ENCODE measurements at places on chromosomes 1 and 21.

DNA sequence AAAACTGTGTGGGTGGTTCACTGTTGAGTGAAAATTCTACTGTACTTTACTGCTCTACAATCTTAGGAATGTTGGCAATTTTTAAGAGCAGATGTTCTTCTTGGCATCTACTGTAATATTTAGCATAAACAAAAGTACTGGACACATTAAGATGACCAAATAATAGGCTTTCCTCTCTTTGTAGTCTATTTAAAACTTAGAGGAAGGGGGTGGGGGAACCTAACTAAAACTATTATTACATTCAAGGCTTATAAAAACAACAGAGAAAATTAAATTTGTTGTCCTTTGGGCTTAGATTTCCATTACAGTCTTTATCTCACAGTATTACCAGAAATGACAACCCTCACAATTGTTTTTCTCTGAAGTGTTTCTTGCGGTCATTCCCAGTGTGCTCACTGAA lies 181.2 kb downstream of the PLPPR4 start:
- DNase-seq, result no peak

DNA sequence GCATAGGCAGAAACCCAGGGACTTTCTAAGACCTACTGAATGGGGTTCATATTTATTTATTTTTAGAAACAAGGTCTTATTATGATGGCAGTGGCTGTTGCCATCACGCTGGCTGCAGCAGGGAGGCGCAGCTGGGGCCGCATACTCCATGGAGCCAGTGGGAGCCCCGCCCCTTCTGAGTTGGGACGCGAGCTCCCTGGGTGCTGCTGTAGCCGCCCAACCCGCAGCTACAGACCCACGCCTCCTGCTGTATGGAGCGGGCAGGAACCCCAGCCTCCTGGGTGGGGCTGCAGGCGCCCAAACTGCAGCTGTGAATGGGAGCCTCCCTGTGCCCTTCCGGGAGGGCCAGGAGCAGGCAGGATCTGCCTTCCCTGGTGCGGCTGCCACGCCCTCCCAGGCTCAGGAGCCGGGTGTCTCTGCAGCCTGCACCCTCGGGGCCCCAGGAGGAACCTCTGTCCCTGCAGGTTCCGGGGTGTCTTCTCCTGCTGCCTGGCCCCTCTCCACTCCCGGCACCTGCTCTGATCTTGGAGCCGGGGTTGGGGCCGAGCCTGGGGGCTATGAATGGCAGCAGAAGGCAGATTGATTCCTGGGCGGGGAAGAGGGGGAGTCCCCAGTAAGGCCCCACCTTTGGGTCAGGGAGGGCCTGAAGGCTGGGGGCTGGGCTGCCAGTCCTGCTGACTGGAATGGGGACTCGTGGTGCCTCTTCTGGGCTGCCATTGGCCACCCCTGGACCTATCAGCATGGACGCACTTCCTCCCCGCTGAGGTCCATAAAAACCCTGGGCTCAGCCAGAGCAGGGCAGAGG lies 66.5 kb upstream of the LRRN2 start:
- no peak for DNase-seq

- no peak for DNase-seq
Measured at GRCh38 chr1:218412171-218412570, 67.0 kb downstream of the TGFB2 start.

DNA sequence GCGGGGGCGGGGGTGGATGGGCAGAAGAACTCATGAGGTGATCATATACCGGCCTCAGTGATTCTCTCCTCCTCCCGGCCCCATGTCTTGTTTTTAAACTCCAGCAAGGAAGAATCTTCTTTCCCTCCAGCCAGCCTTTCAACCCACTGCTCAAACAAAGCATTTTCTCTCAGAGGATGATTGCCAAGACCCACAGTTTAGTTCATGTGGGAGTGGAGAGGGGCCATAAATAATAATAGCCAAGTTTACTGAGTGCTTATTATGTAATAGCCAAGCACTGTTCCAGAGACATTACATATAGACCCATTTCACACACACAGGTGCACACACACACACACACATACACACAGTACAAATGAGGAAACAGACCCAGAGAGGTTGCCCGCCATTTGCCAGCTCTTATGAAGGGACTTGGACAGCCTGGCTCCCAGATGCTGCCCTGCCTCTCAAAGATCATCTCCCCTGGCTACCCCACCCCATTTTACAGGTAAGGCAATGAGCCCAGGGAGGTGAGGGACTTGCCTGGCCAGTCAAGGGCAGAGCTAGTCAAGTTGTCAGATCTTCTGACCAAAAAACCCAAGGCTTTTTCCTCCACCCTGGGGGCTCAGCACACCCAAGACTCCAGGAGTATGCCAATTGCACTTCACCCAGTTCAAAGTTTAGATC lies 18.0 kb upstream of the BCAR3 start:
- no peak for DNase-seq

DNA sequence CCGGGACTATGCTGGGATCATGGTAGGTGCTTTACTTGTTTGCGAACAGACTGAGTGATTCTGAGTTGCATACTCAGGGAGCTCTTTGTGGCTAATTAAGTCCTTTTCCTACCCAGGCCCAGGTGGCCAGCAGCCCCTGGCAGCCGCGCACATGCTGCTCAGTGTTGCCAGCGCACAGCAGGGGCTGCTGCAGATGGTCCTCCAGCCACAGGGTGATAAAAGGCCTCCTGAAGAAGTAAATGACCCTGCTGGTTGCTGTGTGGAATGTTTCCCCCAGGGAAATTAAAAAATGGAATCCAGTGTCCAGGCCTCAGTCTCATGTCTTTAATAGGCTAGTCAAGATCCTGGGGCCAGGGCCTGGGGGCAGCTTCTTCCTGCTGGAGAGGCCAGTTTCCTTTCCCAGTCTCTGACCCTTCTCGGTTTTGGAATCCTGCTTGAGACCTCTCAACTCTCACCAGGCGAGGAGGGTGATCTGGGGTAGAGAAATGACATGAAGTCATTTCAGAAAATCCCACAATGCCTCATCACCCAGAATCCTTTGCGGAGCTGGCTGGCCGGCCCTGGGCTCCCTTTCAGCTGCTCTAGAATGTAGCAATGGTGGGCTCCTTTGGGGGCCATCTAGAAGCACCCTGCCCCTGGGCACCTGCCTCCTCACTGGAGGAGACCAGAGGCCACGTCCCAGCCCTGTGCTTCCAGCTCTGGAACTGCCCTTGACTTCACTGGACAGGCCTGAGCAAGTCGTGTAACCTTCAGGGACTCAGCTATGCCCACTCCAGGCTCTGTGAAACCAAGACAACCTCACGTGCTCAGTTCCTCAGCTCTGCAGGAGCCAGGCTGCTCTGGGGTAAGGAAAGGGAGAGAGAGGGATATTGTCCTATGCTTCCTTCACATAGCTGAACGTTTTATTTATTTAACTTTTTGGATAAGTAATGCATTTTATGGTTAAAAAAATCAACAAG lies 131.4 kb downstream of the MRPS6 start:
- DNase-seq, result peak; percentile 3

DNA sequence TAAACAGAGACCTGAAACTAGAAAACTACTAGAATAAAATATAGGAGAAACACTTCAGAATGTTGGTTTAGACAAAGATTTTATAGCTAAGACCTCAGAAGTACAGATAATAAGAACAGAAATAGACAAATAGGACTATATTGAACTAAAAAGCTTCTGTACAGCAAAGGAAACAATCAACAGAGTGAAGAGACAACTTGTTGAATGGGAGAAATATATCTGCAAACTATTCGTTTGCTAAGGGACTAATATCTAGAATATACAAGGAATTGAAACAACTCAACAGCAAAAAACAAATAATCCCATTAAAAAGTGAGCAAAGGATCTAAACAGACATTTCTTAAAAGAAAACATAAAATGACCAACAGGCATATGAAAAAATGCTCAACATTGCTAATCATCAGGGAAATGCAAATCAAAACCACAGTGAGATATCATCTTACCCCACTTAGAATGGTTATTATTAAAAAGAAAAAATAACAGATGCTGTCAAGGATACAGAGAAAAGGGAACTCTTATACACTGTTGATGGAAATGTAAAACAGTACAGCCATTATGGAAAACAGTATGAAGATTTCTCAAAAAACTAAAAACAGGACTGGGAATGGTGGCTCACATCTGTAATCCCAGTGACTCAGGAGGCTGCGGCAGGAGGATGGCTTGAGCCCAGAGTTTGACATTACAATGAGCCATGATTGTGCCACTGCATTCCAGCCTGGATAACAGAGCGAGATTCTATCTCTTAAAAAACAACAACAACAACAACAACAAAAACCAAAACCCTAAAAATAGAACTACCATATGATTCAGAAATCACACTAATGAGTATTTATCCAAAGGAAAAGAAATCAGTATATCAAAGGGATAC lies 37.3 kb upstream of the ZSWIM5 start:
- no peak for DNase-seq

GRCh38 chr1:89557956-89558355 lies 33.3 kb downstream of the LRRC8B start:
- DNase-seq, result no peak

GRCh38 chr1:246104927-246105326 lies 402.2 kb downstream of the SMYD3 start:
- no peak for DNase-seq

- DNase-seq, result peak; percentile 38
Measured at GRCh38 chr1:39410915-39411436, 80.5 kb upstream of the BMP8A start.

- no peak for DNase-seq
Measured at GRCh38 chr1:81811757-81812371, 11.1 kb downstream of the ADGRL2 start.

DNA sequence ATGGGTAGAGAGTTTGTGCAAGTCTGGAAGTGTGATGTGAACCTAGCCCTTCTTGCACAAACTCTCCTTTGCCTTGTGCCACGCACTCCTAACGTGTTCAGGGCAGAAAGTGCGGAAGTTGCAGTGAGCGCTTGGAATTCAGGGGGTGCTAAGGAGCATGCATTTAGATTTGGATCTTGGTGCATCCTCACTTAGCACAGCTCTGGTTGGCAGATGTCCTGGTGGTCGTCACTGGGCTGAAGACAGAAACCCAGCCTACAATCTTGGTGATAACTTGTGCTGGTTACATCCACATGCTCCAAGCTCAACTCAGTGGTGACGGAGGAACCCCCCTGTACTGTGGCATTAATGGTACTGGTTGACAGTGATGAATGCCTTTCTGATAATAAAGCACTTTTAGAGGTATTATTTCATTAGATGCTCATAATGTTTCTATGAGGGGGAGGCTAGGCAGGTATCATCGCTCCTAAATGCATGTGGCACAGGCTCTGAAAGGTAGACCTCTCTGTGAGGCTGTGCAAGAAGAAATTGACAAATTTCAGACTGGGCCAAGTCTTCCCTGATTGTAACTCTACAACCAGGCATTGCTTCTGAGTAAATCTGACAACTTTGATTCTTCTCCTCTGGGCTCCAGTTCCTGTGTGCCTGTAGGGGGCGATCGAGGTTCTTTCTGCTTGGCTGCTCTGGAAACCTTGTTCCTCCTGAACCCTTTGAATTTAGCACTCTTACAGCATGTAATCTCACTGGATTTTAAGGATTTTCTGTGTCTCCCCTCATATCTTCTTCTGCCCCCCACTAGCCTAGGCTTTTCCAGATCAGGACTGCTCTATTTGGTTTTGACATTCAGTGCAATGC lies 40.6 kb downstream of the MAPKAPK2 start:
- DNase-seq, result peak; percentile 65

GRCh38 chr1:186681801-186682200 lies 1.6 kb upstream of the PTGS2 start:
- DNase-seq, result peak; percentile 62

DNA sequence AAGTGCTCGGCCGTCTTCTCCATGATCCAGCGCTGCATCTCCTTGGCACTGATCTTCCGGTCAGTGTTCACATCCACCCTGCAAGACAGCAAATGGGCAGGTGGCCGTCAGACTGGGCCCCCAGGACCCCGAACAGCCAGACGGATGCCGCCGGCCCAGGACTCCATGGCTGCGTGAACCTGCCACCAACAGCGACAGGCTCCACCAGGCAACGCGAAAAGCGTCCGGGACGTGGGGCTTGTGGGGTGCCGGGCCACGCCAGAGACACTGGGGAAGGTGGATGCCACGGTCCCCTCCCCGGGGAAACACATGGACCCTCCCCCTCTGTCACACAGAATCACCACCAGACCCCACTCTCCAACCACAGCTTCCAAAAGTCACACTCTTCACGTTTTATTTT lies 7.9 kb downstream of the SDF4 start:
- DNase-seq, result no peak

DNA sequence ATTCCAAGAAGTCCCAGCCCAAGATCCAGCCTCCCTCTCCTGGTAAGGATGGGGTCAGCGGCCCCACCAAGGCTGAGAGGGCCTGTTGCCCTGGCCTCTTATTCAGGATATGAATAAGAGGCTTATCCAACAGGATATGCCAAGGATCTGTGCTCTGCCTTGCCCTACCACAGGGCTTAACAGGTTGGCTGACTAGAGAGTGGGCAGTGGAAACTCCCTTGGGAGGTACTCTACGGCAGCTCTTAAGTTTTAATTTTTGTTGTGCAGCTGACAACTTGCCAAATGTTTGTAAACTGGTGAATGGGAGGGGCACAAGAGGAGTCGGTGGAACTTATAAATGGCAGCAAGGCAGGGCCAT lies 16.5 kb upstream of the PIGV start:
- no peak for DNase-seq

DNA sequence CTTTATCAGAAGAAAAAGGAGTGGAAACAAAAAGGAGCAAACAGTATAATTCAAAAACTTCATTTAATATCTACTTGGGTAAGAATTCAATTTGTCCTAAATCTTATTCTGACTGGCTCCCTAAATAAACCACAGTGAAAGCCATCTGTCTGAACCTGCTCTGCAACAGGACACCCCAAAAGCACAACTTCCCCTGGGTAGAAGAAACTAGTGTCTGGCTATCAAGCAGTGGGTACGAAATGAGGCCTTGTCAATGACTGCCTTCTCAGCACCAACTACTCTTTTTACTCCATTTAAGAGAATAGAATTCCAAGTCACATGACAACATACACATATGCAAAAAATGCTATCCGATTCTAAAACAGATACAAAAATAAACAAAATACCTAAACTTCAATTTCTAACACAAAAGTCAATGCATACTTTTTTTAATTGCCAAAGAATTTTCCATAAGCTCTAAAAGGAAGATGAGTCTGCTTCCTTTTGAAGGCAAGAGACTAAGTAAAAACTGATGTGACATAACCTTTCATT lies 206.8 kb downstream of the SLC45A1 start:
- no peak for DNase-seq

DNA sequence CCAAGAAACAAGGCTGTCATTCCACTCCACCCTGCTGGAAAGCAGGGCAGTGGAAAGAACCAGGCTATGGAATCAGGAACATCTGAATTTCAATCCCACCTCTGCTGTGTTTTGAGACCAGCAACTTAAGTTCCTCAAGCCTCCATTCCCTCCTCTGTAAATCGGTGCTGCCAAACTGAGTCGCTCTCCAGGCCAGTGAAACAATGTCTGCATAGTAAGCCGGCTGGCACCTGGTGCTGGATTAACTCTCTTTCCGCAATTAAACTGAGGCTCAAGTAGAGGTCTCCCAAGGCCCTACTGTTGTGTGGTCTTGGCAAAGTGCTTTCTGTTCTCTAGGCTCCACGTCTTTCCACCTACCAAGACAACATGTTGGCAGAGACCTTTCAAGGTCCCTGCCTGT lies 65.3 kb downstream of the SSBP3 start:
- DNase-seq, result no peak

GRCh38 chr1:109775398-109775797 lies 11.7 kb upstream of the EPS8L3 start:
- DNase-seq, result no peak

- no peak for DNase-seq
Measured at GRCh38 chr1:187959062-187959461, 1130.3 kb downstream of the PLA2G4A start.

GRCh38 chr1:197224160-197224559 lies 43.9 kb upstream of the CRB1 start:
- DNase-seq, result no peak
